ENCODE measurements at places on chromosomes 7 and 10. TPM values are rescaled to one million over a fixed set of nuclear protein-coding genes. Genes with fewer than 3 reads are reported as not detected.

DNA sequence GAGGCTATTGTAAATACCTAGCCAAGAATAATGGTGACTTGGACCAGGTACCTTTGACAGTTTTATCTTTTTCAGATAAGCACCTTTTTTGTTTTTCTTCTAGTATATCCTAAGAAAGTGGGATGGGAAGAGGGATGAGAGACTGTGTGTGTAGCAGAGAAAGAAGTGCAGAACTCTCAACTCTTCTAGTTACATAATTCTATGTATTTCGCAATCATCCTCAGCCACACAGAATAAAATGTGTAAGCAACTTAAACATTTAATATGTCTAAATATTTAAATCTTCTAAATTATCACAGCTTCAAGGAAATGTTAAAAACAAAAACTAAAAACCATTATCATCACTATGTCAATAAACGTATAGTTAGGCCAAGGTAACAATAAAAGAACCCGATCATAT lies 42.6 kb upstream of the GSAP start:
- peak; percentile 41 for DNase-seq
- H3K4me1 ChIP-seq: peaks cover 2% of the 10 kb centered on the region
- no peaks in the 10 kb centered on the region for H3K27me3 ChIP-seq
- H3K27ac ChIP-seq: no peak overlapping the region
- no peak overlapping the region for H3K4me3 ChIP-seq

- H3K36me3 ChIP-seq: no peaks in the 10 kb centered on the region
- H3K27ac ChIP-seq: no peak overlapping the region
- H3K4me3 ChIP-seq: no peak overlapping the region
Measured at GRCh38 chr7:14073543-14073942, 84.1 kb upstream of the ETV1 start.

GRCh38 chr10:71511206-71511605 lies 114.5 kb downstream of the CDH23 start:
- no peaks in the 10 kb centered on the region for H3K36me3 ChIP-seq
- no peak overlapping the region for H3K4me3 ChIP-seq
- H3K27me3 ChIP-seq: peaks cover 14% of the 10 kb centered on the region
- H3K27ac ChIP-seq: no peak overlapping the region

Gene AUTS2
- 1.4 TPM for total RNA-seq
